NCI-H510A (cell line): ENCODE measurements at places on chromosomes 13 and 19.
A peak's percentile ranks its signal among the peaks of the same experiment; 100 is the strongest.

DNA sequence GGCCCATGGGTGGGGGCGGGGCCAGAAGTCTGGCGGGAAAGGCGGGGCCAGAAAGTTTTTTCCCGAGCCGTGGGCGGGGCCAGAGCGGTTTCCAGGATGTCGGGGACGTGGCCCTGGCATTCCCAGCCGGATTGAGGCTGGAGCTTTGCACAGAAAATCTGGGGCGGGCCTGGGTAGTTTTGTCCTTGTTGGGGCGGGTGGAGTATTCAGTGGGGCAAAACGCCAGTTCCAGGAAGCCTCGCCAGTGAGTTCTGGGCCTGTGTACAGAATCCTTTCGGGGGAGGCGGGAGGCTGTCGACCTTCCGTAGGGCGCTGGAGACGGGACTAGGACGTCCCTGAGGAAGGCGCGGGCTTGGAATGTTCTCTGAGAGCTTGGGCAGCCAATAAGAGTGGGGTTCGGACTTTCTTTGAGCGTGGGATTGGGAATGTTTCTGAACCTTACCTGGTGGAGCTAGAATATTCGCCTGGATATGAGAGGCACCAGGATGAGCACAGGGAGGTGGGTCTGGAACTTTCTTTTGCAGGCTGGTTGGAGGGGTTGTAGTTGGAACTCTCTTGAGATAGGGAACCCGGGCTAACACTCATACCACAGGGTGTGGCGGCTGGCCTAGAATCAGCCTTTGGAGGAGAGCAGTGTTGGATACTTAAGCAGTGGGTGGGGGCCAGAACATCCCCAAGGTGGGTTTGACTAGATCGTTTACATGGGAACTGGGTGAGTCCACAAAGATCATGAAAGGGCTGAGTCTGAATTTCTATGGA is 1.3 kb downstream of the CCDC9 start:
- DNase-seq: no peak

- no peak for DNase-seq
Observed at GRCh38 chr13:46097015-46097414, 7.8 kb downstream of the CPB2 start.

GRCh38 chr13:99044764-99045163 is 66.9 kb upstream of the DOCK9 start:
- no peak for DNase-seq

- DNase-seq: no peak
Observed at GRCh38 chr13:50365408-50366391, 350.5 kb downstream of the KCNRG start.

DNA sequence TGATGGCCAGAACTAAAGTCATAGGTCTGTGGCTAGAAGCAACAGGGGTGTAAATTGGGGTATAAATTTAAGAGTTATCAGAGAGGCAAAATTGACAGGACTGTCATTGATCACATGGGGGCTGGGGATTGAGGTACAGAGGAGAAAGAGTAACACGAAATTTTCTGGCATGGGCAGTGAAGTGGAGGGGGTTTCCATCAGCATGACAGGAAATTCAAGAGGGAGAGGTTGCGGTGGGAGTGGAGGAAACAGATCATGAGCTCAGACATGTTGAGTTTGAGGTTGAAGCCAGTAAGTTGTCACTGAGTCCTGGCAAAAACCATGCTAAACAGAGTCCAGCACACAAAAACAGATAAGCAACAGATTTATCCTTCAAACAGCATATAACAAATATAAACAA is 192.1 kb upstream of the TSC22D1 start:
- no peak for DNase-seq

- no peak for DNase-seq
Observed at GRCh38 chr13:42076309-42076713, 27.9 kb downstream of the DGKH start.

GRCh38 chr19:19775891-19776205 is 42.9 kb upstream of the ZNF14 start:
- peak; percentile 11 for DNase-seq

- DNase-seq: no peak
Observed at GRCh38 chr13:43411741-43412140, 375.0 kb downstream of the ENOX1 start.

DNA sequence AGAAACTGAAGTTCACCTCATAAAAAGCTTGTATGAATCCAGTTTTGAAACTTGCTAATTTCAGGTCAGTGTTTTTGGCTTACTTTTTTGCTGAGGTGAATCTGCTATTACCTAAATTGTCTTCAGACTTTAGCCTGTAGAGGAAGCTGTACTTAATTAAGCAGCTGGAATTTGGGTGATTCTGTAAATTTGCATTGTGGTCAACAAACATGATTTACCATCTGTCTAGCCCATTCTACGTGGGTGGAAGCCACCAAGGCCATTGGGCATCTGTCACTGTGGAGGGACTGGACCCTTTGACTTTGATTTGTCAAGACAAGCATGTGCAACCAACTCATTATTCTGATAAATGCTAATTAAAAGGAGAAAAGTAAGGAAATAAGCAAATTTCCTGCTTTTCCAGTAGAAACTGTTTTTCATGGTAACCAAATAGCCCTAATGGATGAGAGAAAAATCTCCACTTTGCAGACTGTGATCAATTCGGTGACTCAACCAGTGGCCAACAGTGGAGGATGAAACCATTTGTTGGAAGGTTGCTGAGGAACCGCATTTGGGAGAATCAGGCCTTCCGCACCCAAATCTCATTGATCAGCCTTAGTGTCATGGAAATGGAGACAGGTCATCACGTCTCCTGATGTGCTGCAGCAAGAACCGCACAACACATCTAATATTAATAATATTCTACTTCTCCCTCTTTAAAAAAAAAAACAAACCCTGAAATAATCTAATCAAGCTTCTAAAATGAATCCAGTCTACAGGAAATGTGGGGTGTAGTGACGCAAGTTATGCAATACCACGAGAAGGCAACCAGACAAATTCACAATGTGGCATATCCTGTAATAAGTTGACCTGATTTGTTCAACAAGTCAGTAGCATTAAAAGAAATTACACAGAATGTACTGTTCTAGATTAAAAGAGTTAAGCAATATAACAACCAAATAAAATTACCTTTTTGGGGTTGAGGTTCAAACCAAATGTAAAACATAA is 54.3 kb downstream of the GARRE1 start:
- DNase-seq: no peak

- DNase-seq: no peak
Observed at GRCh38 chr13:22880741-22881720, 299.7 kb upstream of the SGCG start.

GRCh38 chr13:93953841-93954240 is 525.6 kb downstream of the DCT start:
- no peak for DNase-seq

GRCh38 chr13:91313103-91313502 is 34.4 kb upstream of the MIR17HG start:
- DNase-seq: no peak

DNA sequence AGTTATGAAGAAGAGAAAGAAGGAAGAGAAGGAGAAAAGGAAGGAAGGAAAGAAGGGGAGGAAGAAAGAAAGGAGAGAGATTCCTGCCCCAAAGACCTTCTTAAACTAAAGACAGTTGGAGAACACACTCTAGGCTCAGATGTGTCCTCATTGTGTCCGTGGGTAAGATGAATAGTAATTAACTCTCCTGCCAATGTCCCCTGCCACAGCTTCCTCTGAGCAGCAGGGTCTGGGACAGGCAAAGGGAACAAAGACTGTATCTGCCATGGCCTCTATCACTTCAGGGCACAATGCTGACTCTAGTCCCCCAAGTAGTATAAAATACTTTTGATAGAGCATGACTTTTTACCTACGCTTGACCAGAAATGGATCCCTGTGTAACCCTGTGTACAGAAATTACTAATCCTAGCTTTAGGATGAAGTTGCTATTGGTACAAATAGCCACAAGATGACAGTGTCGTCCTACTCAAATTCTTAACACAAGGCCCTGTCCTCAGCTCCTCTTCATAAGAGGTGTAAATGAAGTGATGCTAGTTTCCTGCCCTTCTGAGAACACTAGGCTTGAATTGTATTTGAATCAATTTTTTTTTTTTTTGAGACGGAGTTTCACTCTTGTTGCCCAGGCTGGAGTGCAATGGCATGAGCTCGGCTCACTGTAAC is 186.2 kb upstream of the GPR12 start:
- peak; percentile 22 for DNase-seq

DNA sequence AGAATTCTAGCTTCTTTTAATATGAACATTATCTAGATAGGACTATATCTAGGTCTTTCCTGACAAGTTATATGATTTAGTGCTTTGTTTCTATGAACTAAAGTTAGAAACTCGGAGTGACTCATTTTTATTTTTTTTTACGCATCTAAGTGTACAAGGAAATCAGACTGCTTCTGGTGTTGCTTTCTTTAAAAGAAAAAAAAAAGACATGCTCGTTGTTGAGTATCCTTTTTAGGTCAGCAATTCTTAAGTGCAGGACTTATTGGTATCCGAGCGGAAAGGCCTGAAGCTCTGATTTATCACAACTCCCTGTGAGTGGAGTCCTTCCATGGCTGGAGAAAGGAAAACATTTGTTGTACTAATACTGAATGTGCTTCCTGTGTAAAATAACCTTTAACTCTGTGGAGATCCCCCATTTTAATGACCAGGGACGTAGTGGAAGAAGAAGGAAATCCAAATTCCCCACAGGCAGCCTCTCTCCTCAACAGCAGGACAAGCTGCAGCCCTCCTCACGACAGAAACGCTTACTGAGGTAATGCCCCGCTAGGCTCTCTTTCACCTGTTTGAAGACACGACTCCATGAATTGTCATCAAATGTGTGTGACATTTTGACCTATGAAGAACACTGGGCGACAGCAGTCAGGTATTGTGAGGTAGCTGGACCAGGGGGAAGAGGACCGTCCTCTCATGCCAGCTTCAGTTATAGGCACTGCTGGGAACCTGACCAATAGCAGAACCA is 17.9 kb upstream of the POMP start:
- no peak for DNase-seq

GRCh38 chr13:41554626-41555386 is 97.5 kb downstream of the RGCC start:
- no peak for DNase-seq

- DNase-seq: no peak
Observed at GRCh38 chr13:90763476-90764150, 583.9 kb upstream of the MIR17HG start.

DNA sequence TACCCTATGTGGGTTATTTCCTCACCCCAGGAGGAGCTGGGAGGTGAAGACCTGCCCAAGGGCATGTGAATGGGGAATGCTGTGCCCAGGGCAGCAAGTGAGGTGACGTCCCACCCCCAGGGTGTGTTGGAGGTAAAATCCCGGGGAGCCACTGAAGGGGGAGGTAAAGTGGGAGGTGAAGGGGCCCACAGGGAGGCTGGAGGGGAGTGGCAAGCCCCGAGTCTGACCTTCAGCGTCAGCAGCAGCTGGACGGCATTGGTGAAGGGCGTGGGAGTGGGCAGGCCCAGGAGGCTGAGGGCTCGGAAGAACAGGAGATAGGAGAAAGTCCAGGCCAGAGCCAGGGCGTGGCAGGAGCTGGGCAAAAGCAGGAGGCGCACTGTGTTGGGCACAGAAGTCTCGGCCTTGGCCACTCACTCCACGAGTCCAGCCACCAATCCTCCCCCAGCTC is 2.4 kb downstream of the MBOAT7 start:
- DNase-seq: no peak

- no peak for DNase-seq
Observed at GRCh38 chr13:38386421-38386820, 36.8 kb downstream of the UFM1 start.

GRCh38 chr13:47067306-47067705 is 170.5 kb upstream of the HTR2A start:
- no peak for DNase-seq

GRCh38 chr13:98521461-98522247 is 55.3 kb downstream of the STK24 start:
- DNase-seq: no peak

- DNase-seq: no peak
Observed at GRCh38 chr19:5952193-5953029, 25.5 kb downstream of the RANBP3 start.

GRCh38 chr13:33232883-33233282 is 52.7 kb downstream of the STARD13 start:
- no peak for DNase-seq

DNA sequence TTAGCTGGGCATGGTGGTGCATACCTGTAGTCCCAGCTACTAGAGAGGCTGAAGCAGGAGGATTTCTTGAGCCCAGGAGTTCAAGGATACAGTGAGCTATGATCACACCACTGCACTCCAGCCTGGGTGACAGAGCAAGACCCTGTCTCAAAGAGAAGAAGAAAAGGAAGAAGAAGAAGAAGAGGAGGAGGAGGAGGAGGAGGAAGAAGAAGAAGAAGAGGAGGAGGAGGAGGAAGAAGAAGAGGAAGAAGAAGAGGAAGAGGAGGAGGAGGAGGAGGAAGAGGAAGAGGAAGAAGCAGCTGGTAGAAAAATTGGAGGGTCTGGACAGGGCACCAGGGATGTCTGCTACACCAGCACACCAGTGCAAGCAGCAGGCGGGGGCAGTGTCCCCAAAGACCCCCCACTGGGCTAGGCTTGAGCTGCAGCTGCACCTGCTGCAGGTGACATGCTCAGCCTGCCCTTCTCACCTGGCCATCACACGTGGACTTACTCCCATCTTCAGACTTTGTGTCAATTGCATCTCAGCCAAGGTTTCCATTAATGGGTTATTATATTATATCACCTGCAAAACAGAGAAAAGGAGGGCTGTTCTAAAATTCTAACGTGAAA is 180.9 kb upstream of the ZNF507 start:
- DNase-seq: no peak

- no peak for DNase-seq
Observed at GRCh38 chr13:20689291-20689690, 14.2 kb upstream of the IL17D start.

DNA sequence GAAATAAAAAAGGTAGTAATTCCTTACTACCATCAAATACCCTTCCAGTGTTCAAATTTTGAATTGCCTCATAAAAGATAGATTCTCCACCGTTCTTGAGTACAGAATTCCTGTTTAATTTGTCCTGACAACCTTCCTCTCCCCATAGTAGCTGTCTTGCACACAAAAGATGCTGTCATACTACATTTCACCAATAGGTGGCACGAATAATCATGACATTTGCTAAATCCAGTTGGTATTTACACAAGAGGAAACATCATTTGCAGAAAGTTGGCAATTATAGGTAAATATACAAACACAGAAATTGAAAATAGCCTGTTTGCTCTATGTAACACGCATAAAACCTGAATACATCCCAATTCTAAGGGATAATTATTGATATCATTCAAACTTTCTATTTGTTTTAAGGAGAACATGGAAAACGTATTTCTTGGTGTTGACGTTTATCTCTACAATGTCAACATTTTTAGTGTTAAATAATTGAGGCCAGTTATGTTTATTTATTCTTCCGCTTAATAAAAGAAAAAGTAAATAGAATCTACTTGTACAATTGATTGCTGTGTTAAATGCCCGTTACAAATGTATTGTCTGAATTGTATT is 58.3 kb upstream of the CLDN10 start:
- DNase-seq: peak; percentile 2

- no peak for DNase-seq
Observed at GRCh38 chr19:51055866-51056265, 9.0 kb downstream of the KLK13 start.

DNA sequence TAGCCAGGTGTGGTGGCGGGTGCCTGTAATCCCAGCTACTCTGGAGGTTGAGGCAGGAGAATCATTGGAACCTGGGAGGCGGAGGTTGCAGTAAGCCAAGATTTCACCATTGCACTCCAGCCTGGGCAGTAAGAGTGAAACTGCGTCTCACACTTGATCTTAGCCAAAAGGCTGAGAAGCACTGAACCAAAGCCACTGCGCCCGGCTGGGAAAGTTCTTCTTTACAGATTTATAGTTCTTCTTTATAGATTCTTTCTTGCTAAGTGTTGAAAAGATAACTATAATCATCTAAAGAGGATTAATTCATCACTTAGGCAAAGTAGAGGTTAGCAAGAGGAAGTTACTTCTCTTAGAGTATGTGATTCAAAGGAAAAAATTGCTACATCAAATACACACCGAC is 11.1 kb downstream of the ZNF417 start:
- no peak for DNase-seq

- no peak for DNase-seq
Observed at GRCh38 chr19:34327851-34328250, 37.1 kb upstream of the GPI start.
